ENCODE measurements at places on chromosomes 12 and 14. TPM values are rescaled to one million over a fixed set of nuclear protein-coding genes. Genes with fewer than 3 reads are reported as not detected.

GARIN6 gene
- total RNA-seq = not detected

SCNN1A gene
- 2.1 TPM for total RNA-seq

KIF26A gene
- 4.8 TPM for total RNA-seq

GPRC5D gene
- not detected for total RNA-seq

CDK2 gene
- 54.0 TPM for total RNA-seq

DNA sequence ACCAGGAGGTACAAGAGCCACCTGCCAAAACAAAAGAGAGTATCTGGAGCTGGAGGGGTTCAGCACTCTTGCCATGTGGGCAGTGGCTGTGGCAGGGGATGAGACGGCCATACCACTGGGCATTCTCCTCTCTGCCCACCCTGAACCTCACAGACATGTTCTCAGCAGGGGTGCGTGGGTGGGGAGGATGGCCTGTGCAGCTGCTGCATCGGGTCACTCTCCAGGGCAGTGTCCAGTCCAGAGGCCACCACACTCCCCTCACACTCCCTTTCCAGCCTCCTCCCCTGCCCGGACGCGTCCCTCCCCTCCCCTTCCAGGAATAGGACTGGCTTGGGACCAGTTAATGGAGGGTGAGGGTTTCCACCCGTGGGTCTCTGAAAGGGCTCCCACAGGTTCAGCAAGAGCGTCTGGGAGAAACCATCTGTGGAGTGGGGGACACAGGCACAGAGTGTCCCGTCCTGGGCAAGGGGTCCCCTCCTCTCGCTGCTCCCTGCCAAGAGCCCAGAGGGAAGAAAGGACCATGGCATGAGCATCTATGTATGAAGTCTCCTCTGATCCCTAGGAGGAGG is 501 bp downstream of the C1R start:
- H3K36me3 ChIP-seq = peaks cover 18% of the 10 kb centered on the region
- H3K4me3 ChIP-seq = peak overlapping the region; percentile 62
- DNase-seq = no peak
- H3K4me1 ChIP-seq = peaks cover 52% of the 10 kb centered on the region

- H3K27me3 ChIP-seq = no peaks in the 10 kb centered on the region
- H3K36me3 ChIP-seq = no peaks in the 10 kb centered on the region
- no peak overlapping the region for H3K4me3 ChIP-seq
- no peaks in the 10 kb centered on the region for H3K4me1 ChIP-seq
- H3K27ac ChIP-seq = no peak overlapping the region
These were observed 352.6 kb downstream of the BMP4 start for GRCh38 chr14:53603994-53604393.

DNA sequence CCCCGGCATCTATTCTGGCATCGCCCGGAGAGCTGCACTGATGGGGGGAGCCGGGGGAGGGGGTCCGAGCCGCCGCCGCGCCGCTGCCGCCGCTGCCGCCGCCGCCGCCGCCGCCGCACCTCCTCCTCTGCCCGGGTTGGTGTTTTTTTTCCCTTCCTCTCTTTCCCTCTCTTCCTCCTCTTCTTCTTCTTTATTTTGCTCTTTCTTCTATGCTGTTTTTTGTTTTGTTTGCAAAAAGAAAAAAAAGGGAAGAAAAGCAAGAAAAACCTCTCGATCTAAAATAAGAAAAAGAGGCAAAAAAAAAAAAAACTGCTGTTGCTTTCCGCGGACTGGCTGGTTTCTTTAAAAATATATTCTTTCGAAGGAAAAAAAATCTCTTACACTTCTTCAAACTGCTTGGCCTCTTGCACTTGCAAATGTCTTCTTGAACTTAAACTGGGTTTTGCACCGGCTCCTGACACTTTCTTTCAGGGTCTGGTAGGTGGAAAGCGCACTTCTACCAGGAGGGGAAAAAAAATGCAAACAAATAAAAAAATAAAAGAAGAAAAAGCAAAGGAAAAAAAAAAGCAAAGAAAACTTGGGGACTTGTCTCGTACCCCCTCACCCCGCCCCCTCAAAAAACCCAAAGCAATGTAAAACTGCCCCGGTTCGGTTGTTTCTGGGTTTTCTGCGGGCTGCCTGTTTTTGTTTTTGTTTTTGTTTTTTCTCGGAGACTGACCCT is 616 bp downstream of the BCL11B start:
- no peaks in the 10 kb centered on the region for H3K27me3 ChIP-seq
- H3K36me3 ChIP-seq = no peaks in the 10 kb centered on the region
- peak overlapping the region; percentile 36 for H3K4me3 ChIP-seq
- no peak for DNase-seq
- H3K27ac ChIP-seq = no peak overlapping the region

- H3K27ac ChIP-seq = no peak overlapping the region
- DNase-seq = no peak
These were observed 54.1 kb upstream of the DDX11 start for GRCh38 chr12:31019561-31019960.

GRCh38 chr12:53568809-53569557 is 57.2 kb downstream of the ATF7 start:
- DNase-seq = no peak
- H3K4me1 ChIP-seq = peaks cover 40% of the 10 kb centered on the region
- H3K27me3 ChIP-seq = no peaks in the 10 kb centered on the region
- no peak overlapping the region for H3K27ac ChIP-seq

DNA sequence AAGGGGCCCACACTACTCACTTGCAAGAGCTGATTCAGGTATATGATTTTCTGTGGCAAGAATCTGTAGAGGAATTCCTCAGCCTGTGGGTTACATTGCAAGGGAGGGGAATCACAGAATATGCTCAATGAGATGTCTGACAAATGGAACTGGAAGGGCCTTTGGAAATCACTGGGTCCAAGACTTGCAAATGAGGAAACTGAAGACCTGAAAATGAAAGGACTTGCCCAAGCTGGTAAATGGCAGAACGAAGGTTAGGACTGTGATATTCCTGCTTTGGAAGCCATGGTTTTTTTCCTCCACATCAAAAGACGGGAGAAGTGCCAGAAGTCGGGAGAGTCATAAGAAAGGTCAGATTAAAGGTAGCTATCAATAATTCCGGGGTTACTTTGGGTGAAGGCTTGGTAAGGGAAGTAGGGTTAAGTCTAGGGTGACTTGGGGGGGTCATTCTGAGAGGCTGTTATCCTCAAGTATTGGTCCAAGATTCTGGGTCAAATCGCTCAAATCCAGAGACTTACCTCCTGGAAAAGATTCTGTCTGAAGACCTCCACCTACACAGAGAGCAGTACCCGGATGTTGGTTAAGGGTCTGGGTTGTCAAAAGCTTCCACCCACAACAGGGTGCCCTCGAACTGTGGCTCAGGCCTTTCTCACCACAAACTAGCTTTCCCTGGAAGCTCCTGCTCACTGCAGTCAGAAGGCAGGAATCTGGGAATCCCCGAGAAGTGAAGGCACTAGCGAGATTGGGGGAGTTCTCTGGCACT is 539 bp downstream of the PSME2 start:
- peaks cover 33% of the 10 kb centered on the region for H3K36me3 ChIP-seq
- H3K4me1 ChIP-seq = peaks cover 59% of the 10 kb centered on the region
- no peaks in the 10 kb centered on the region for H3K27me3 ChIP-seq
- H3K4me3 ChIP-seq = peak overlapping the region; percentile 85

DNA sequence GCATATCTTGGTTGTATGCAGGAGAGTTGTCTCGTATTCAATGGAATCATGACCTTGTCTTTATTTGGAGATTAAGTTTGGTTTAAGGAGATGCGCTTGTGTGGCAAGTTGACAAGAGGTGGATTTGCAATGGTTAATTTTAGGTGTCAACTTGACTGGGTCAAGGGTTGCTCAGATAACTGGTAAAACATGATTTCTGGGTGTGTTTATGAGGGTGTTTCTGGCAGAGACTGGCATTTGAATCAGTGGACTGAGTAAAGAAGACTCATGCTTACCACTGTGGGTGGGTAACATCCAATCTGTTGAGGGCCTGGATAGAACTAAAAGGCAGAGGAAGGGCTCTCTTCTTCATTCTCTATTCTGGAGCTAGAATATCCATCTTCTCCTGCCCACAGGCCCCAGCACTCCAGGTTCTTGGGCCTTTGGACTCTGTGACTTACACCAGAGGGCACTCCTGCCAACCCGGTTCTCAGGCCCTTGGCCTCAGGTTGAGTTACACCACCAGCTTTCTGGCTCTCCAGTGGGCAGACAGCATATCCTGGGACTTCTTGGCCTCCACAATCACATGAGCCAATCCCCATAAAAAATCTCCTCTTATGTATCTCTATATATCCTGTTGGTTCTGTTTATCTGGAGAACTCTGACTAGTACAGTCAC is 141.5 kb upstream of the ARID2 start:
- no peak overlapping the region for H3K27ac ChIP-seq
- no peaks in the 10 kb centered on the region for H3K27me3 ChIP-seq
- DNase-seq = peak; percentile 55
- H3K36me3 ChIP-seq = no peaks in the 10 kb centered on the region
- no peak overlapping the region for H3K4me3 ChIP-seq

DNA sequence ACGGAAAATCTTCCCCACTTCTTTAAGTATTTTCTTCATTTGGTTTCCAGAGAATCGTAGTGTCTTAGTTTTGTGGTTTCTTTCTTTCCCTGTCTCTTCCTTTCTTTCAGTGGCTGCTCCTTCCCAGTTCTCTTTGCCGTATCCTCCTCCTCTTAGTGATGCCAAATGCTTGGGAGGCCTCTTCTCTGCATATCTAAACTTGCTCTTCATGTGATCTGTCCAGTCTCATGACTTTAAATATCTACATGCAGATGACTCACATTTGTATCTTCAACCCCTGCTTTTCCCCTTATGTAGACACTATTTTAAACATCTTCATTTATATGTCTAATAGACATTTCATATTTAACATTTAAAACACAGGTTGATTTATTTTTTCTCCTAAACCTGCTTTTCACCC is 149.2 kb downstream of the PTCSC3 start:
- no peak for DNase-seq
- no peaks in the 10 kb centered on the region for H3K36me3 ChIP-seq
- no peak overlapping the region for H3K4me3 ChIP-seq
- H3K27ac ChIP-seq = no peak overlapping the region
- H3K4me1 ChIP-seq = no peaks in the 10 kb centered on the region

DNA sequence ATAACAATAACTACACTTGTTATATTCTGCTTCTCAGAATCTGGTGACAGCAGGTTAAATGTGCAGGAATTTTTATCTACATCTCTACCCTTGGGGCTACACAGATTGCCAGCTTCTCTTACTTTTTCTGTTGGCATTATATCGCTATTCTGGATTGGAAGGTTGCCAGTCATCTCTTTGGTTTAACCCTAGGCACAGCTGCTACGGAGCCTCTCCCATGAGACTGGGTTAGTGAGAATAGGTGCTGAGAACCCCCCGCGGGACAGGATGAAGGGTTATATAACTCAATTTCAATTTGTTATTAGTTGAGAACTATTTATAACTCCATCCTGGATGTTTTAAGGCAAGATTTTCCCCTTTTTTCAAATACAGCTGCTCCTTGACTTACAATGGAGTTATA is 73.1 kb downstream of the ACADS start:
- H3K4me1 ChIP-seq = peaks cover 13% of the 10 kb centered on the region
- H3K27ac ChIP-seq = no peak overlapping the region
- no peaks in the 10 kb centered on the region for H3K36me3 ChIP-seq
- no peaks in the 10 kb centered on the region for H3K27me3 ChIP-seq

DNA sequence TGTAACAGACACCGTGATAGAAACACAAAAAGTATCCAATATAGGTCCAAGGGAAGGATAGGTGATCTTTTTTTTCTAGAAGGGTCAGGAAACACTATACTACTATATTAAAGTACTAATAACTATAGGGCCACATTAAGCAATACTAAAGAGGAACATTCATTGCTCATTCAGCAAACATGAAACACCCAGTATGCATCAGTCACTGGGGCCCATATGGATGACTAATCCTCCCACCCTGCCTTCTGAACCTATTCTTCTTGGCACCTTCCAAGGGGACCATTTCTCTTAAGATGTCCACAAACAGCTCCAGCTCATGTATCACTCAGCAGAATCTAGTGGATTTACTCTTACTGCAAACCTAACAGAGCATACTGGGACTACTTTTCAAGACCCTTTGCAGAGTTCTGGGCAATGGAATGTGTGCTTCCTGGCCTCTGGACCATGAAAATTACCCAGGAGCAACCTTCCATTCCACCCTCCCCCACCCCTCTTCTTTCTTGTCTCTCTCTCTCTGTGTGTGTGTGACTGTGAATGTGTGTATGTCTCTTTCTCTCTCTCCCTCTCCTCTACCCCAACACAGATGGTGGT is 187.9 kb downstream of the EPS8 start:
- no peaks in the 10 kb centered on the region for H3K27me3 ChIP-seq
- no peak overlapping the region for H3K27ac ChIP-seq
- H3K36me3 ChIP-seq = no peaks in the 10 kb centered on the region
- DNase-seq = no peak

DNA sequence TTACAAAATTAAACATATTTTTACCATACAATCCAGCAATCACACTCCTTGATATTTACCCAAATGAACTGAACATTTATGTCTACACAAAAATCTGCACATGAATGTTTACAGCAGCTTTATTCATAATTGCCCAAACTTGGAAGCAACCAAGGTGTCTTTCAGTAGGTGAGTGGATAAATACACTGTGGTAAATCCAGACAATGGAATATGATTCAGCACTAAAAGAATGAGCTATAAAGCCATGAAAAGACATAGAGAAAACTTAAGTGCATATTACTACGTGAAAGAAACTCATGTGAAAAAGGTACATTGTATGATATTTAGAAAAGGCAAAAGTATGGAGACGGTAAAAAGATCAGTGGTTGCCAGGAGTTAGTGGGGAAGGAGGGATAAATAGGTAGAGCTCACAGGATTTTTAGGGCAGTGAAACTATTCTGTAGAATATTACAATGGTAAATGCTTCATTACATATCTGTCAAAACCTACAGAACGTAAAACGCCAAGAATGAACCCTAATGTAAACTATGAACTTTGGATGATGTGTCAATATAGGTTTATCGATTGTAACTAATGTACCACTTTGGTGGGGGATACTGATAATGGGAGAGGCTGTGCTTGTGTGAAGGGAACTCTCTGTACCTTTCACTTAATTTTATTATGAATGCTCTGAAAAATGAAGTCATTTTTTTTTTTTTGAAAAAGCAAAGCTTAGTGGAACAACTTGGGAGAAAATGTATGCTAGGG is 295.7 kb downstream of the CEP128 start:
- no peak overlapping the region for H3K27ac ChIP-seq
- no peaks in the 10 kb centered on the region for H3K27me3 ChIP-seq
- no peaks in the 10 kb centered on the region for H3K4me1 ChIP-seq
- no peak for DNase-seq
- no peaks in the 10 kb centered on the region for H3K36me3 ChIP-seq
- H3K4me3 ChIP-seq = no peak overlapping the region

- H3K27me3 ChIP-seq = no peaks in the 10 kb centered on the region
- no peak overlapping the region for H3K4me3 ChIP-seq
- no peak for DNase-seq
- no peak overlapping the region for H3K27ac ChIP-seq
These were observed 1014.1 kb downstream of the TMTC2 start for GRCh38 chr12:83700838-83701237.

Data from esophagus muscularis mucosa (tissue), 4 donors.